ENCODE measurements at places on chromosomes 4 and X. TPM values are rescaled to one million over a fixed set of nuclear protein-coding genes. Genes with fewer than 3 reads are reported as not detected.
A peak's percentile ranks its signal among the peaks of the same experiment; 100 is the strongest.

The LARP1B gene
- 25.5 TPM for total RNA-seq

The MAGEA8 gene
- not detected for total RNA-seq

The XPNPEP2 gene
- total RNA-seq = not detected

- no peak for DNase-seq
These were observed 64.6 kb upstream of the TAPT1 start for GRCh38 chr4:16290681-16291420.

- peak; percentile 50 for DNase-seq
These were observed 105.6 kb downstream of the HNRNPD start for GRCh38 chr4:82268050-82268825.

GRCh38 chr4:6414578-6414977, 57.8 kb downstream of the PPP2R2C start:
- no peak for DNase-seq

GRCh38 chr4:175499735-175500352, 312.2 kb downstream of the GPM6A start:
- DNase-seq = no peak

The FDCSP gene
- total RNA-seq = not detected

- no peak for DNase-seq
These were observed 18.9 kb upstream of the PCDH10 start for GRCh38 chr4:133130171-133130570.

DNA sequence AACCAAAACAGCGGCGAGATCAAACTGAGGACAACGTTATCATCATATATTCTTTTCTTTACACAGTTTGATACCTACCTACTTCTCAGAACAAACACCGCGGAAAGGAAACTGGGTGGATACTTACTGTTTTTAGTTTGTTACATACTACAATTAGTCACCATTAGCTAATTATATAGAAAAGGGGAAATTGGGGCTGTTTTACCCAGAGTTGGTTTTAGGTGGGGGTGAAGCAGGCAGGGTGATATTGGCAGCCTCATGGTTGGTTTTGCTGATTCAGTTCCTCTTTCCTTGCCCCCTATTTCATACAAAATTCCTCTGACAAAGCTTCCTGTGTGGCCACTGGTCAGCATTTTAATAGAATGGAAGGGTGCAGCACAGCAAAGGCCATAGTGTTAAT, 77.8 kb downstream of the SORBS2 start:
- DNase-seq = no peak

DNA sequence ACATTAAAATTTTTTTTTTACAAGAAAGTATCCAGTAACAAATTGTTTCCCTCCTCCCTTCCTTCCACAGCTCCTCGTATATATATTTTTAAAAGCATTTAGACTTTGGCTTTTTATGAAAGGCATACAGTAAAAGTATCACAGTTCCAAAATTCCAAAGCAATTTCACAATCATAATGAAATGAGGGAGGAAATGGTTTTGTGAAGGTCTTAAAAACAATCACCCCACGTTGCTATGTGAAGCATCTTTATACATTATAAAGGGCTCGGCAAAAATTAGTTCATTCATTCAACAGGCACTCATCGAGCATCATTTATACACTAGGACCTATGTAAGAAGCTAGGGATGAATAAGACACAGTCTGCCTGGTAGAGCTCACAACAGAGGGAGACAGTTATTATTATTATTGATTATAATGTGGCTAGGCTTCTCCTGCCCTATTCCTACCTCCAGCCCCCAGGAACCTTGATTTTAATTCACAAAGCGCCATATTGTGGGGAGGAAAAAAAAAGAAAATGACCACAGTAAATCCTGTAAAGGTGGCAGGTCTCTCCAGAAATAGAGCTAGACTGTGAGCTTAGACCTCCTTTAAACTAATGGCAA, 239.9 kb downstream of the MAML3 start:
- peak; percentile 57 for DNase-seq

The CLDN34 gene
- under 0.01 TPM for total RNA-seq

The SMPX gene
- total RNA-seq = not detected

GRCh38 chr4:24736066-24736465, 59.3 kb upstream of the SOD3 start:
- DNase-seq = peak; percentile 39

Measured in fibroblast of villous mesenchyme (primary cell).